ENCODE measurements at places on chromosomes 12 and 14.

DNA sequence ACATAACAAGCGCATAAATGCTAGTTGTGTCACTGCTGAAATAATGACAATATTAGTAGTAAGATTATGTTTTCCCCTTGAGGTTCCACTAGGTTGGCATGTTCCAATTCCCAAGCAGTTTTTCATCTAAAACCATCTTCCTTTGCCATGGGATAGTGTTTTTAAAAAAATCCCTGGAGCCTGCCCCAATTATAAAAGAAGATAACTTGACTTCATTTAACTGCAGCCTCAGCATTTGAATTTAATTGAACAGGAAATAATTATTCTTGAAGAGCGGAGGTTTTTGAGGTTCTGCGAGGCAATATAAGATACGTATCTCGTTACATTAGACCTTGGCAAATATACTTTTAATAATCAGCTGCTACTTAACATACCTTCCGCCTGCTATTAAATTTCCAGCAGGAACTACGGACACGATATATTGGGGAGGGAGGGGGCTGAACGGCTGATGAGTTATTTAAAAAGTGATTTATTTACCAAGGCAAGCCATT lies 65.2 kb upstream of the HSPB8 start:
- DNase-seq = no peak

GRCh38 chr14:89587136-89587420 lies 170.0 kb upstream of the FOXN3 start:
- no peak for DNase-seq

DNA sequence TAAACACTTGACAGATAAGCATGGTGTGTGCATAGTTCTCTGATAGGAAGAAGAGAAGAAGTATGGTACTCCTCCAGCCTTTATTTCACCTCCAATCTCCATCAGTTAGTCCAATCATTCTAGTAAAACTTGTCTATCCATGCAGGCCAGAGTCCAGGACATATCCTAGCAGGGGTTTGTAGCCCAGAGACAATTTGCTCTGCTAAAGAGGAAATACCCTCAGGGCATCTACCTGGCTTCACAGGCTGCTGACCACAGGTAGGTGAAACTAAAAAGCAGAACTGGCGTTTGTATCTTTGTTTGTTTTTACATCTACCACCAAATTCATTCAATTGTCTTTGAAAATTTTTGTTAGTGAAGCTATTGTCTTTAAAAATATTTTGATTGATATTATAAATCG lies 717.6 kb downstream of the FSCB start:
- no peak for DNase-seq

DNA sequence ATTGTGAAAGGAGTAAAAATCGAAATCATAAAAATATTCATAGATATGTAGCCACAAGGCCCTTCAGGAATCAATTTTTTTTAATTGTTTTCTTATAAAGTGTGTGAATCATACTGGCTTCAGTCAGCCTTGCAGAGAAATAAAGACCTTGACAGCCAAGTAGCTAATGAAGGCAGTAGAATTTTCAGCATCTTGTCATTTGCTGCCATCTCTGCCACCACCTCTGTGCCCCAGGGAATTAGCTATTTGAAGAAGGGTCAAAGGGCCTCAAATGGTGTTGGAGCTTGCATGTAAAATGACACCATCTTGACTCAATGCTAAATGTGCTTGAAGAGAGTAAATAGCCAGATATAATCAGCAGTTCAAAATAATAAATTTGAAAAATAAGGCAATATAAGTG lies 359.4 kb upstream of the DCN start:
- DNase-seq = no peak

- no peak for DNase-seq
Observed at GRCh38 chr12:4250691-4251090, 22.9 kb upstream of the CCND2 start.

GRCh38 chr12:89975574-89975973 lies 266.9 kb upstream of the ATP2B1 start:
- no peak for DNase-seq

Measured in iris pigment epithelial cell (primary cell).